Stimulated activated CD4-positive, alpha-beta T cell treated with anti-CD3 and anti-CD28 coated beads, Interleukin-12 subunit alpha, Interleukin-12 subunit beta, amount 100 ng/mL, for 48 hours (primary cell): ENCODE measurements at places on chromosomes 2 and 18.

DNA sequence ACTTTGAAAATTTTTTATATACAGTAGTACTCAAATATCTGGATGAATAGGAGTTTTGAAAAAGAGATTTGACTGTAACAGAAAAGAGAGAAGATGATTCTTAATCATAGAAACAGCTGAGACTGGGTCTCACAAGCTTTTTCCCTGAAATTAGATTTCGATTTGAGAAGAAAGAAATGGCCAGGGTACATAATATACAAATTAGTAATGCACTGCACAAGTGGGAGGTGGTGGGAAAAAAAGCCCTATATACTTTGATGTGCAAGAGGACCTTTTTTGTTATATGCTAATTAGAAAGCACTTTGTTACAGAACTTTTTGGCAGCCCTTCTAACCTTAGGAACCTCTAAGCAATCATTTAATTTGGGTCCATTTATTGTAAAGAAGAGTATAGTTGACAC is 62.9 kb downstream of the EML4 start:
- DNase-seq = no peak

- DNase-seq = no peak
These were observed 111.0 kb upstream of the MAP3K20 start for GRCh38 chr2:172964511-172965139.

DNA sequence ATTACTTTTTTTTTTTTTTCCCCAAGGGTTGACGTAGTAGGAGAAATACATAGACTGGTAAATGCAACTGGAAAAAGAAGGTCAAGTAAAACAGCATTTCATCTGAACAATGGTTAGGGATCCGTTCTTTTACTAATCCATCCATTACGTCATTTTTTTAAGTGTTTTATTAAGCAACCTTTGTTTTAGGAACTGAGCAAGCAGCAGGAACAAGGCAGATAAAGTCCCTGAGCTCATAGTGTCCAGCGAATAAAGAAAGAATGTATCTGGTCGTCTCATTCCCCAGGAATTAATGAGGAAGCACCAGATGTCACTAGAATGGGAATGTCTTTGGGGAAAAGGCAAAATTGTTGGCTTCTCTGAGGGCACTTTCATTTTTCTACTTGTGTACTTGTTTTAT is 842.4 kb downstream of the TDRD15 start:
- no peak for DNase-seq

DNA sequence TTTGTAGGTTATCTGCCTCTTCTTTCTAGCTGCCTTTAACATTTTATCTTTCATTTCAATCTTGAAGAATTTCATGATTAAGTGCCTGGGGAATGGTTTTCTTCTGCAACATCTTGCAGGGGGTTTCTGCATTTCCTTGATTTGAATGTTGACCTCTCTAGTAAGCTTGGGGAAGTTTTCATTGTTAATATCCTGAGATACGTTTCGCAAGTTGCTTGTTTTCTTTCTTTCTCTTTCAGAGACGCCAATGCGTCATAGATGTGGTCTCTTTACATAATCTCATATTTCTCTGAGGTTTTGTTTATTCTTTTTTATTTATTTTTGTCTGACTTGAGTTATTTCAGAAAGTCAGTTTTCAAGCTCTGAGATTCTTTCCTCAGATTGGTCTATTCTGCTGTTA is 225.7 kb downstream of the XIRP2 start:
- DNase-seq = no peak
